ENCODE measurements at places on chromosomes 13 and 19.

DNA sequence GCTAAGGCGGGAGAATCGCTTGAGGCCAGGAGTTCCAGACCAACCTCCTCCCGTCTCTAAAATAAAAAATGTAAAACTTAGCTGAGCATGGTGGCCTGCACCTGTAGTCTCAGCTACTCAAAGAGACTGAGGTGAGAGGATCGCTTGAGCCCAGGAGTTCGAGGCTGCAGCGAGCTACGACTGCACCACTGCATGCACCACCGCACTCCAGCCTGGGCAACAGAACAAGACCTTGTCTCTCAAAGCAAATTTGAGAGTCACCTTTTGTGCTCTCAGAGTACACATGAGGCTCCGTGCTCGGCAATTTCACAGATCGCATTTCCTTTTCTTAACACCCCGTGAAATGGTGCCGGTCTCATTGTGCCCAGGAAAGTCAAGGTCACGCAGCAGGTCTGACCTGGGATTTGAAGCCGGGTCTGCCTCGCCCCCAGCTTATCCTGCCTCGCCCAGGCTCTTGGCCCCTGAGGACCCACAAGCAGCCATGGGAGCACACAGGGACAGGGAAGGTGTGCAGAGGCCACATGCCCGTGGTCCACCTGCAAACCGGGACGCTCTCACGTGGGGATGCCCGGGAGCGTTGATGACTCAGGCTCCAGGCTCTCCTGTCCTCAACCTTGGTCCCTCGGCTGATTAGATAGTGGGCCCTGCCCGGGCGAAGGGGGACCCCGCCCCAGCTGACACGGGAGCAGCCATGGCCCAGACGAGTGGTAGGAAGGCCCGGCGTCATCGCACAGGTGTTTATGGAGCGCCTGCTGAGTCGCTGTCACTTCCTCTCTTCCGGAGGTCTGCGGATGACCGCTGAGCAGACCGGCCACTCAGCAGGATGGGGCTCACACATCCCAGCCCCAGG is 1.1 kb upstream of the SMIM24 start:
- DNase-seq: no peak

- no peak for DNase-seq
Measured at GRCh38 chr13:111610081-111610480, 289.6 kb downstream of the TEX29 start.

GRCh38 chr19:40363069-40363468 is 14.6 kb downstream of the PLD3 start:
- no peak for DNase-seq

DNA sequence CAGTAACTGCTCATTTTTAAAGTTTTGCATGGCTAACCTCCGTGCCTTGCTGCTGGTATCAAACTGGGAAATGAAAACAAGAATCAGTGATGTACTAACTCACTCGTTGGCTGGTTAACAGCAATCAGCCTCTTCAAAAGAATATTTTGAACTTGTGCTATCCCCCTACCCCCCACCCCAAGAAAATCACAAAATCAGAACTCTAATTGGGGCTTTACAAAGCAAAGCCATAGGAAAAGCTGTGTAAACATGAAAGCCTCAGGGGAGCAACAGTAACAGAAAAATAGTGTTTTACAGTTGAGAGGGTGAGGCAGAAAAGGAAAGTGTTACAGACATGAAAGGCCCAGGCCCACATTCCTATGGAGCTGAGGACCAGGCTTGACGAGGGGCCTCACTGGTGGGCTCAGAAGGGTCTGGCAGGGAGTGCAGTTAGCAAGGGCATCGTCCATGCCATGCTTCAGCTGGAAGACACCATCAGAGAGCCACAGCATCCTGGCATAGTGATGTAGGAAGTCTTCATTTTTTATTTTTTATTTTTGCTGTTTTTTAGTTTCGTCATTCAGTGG is 217.6 kb downstream of the PCCA start:
- peak; percentile 21 for DNase-seq

- peak; percentile 15 for DNase-seq
Measured at GRCh38 chr19:47891923-47892666, 6.0 kb upstream of the SULT2A1 start.

- no peak for DNase-seq
Measured at GRCh38 chr13:113874177-113874576, 10.3 kb upstream of the GAS6 start.

GRCh38 chr19:33606556-33606955 is 15.2 kb upstream of the CHST8 start:
- DNase-seq: no peak

DNA sequence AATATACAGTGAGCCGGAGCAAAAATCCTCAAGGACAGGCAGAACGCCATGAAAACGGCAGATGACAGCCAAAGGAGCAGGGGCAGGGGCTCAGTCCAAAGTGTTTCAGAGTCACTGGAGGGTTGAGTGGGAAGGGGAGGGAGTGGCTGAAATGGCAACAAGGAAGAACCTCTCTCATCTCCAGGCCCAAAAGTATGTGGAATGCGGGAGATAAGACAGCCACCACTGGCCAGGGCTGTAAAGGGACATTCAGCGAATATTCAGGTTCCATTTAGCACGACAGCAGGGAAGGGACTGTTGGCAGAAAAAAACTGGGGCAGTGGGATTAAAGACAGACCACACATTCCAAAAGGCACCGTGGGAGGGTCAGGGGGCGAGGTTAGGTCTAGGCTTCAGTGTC is 48.4 kb downstream of the USPL1 start:
- peak; percentile 39 for DNase-seq

- DNase-seq: no peak
Measured at GRCh38 chr13:21742096-21742495, 71.2 kb downstream of the FGF9 start.

DNA sequence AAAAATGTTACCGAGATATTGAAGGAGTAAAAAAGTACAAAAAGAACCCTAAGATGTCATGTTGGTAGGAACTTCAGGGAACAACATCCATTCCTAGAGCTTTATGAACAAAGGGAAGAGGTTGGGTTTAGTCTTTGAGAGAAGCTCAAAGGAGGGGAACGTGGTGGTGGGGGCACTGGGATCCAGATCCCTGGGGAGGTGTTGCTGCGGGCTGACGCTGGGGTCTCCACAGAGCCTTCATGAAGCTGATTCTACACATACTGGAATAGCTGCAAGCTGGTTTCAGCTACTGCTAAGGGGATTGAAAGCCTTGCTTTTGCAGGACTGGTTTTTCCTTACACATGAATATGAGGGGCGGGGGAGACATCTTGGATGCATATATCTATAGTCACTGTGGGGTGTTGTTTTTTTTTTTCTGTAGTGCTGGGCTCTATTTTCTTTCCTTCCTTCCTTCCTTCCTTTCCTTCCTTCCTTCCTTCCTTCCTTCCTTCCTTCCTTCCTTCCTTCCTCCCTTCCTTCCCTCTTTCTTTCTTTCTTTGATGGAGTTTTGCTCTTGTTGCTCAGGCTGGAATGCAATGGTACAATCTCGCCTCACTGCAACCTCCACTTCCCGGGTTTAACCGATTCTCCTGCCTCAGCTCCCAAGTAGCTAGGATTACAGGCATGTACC is 6.5 kb upstream of the MZF1 start:
- DNase-seq: no peak

DNA sequence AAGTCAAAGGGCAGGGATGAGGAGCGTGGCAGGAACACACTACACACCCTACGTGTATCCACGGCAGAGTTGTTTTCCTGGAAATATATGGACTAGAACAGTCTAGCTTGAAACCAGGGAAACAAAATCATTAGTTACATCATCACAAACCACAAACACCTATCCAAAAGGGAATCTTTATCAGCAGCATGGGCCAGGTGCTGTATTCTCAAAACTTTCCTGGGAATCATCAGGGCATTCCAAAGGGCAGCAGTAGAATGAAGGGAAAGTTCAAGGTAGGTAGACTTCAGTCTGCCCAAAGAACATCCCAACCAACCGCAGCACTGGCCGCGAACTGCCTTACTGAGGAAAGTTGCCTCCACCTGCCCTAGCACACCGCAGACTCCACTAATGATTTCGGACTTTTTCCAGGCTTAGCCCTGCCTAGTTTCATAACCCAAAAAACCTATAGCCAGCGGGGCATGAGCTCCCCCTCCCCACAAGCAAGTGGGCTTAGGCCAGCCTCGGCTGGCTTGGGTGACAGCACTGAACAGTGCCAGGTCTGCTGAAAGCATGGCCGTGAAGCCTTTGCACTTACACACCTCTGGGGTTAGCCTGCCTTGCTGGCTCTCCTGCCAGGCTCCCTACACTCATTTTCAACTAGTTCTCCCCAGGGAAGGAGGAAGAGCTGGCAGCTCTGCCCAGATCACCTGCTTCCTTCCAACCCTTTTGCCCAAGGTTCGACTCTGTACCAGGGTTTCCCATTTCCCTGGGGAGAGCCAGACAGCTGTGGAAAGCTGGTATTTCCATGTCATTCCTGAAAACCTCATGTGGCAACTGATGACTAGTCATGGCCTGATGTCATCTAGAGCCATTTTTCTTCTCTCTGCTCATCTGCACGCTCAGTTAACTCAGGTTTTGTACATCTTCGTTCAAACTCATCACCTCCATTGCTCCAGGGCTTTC is 77.3 kb upstream of the UBAC2 start:
- DNase-seq: no peak

GRCh38 chr19:6090634-6091033 is 19.7 kb downstream of the RFX2 start:
- DNase-seq: no peak

- no peak for DNase-seq
Measured at GRCh38 chr13:59979589-59979988, 184.1 kb downstream of the DIAPH3 start.

- peak; percentile 85 for DNase-seq
Measured at GRCh38 chr19:42178791-42179674, 38.4 kb downstream of the DEDD2 start.

GRCh38 chr13:28258417-28258816 is 120.1 kb downstream of the PAN3 start:
- no peak for DNase-seq

- DNase-seq: no peak
Measured at GRCh38 chr13:37014609-37015008, 14.0 kb downstream of the EXOSC8 start.

DNA sequence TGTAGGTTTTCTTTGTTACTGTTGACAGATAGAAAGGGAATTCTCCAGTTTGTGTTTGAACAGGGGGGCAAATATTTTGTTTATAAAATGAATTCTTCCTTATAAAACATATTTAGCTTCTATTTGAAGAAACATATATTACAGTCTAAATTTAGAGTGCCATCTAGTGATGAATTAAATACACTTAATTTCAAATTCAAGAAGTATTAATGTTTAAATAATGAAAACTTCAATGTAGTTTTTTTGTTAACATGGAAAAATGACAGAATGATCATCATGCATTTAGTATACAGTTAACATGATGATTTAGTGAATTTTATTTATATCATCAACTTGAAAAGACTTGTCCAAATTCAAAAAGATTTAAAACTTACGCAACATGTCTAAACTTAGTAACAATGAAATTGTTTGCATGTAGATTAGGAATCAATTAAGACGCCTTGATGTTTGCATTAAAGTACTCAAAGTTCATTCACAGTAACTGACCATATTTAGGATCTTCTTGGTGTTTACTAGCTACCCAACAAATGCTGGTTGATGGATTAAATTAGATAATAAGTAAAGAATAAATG is 765.9 kb upstream of the SLITRK1 start:
- DNase-seq: no peak

GRCh38 chr19:51450730-51451307 is 7.4 kb downstream of the SIGLEC8 start:
- DNase-seq: no peak

DNA sequence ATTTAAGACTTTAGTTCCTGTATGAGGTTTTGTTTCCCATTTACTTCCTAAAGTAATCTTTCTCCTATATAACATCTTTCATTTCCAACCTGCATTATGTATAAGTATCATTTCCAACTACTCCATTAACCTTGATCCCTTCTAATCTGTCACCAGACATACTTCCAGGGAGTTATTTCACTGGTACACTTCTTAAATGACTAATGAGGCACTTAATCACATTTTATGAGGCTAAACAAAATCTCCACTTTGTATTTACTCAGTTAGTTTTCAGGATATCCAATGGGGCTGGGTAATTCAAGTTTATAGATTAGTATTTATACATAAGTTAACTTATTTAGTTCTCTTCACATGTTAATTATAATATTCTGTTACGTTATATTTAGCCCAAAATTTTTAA is 634.7 kb downstream of the PCDH17 start:
- DNase-seq: no peak

DNA sequence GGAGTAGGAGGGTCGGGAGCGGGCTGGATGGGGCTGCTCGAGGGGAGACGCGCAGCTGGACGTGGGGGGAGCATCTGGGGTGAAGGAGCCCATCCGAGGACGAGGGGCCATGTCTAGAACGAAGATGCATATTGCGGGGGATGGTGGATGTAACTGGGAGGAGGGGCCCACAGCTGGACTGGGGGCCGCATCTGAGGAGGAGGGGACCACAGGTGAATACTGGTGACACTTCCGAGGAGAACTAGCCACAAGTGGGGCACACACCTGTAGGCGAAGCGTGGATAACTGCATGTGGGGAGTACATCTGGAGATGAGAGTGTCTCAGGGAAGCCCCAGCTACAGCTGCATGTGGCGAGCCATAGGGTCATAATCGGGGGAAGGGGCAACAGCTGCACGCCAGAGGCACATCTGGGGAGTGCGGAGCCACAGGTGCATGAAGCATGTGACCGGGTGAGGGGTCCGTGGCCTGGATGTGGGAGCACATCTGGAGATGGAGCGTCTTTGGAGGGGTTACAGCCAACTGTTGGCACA is 402 bp downstream of the ZSWIM9 start:
- DNase-seq: peak; percentile 37

DNA sequence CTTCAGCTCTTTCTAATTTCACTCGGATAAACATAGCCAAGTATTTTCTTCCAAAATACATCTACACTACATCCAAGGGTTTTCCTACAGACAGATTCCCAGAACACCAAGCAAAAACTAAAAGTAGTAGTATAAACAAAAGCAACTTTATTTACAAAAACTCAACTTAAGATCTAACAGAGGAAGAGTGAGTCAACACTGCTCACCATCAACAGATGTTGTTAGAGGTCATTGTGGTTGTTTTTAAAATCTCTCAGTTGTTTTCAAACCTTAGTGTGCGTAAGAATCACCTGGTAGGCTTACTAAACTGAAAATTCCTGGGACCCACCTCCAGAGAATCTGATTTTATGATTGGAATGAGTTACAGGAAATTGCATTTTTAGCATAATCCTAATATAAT is 631.7 kb upstream of the SGCG start:
- DNase-seq: no peak

- DNase-seq: peak; percentile 79
Measured at GRCh38 chr19:843180-843835, 2.5 kb downstream of the PRTN3 start.

- peak; percentile 83 for DNase-seq
Measured at GRCh38 chr19:44808463-44809371, at the start of gene BCAM. Gene BCAM, plus strand, starts transcription at chr19:44809103. Its CDS starts 22 bp downstream, at chr19:44809125.

GRCh38 chr19:7564866-7565265 is 29.3 kb downstream of the PNPLA6 start:
- DNase-seq: no peak

DNA sequence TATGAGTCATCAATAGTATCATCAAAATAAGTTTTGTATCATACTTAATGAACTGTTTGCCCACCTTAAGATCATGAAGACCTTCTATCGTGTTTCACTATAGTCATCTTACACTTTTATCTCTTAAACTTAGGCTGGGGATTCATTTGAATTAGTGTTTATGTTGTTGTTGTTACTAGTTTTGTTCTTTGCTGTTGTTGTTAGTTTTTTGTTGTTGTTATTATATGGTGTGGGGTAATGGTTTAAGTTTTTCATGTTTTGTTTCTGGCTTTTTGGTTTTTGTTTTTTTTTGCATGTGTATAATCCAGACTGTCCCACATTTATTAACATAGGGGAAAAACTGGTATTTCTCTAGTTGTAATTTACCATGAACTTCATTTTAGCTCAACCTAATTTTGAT is 965.1 kb upstream of the MIR17HG start:
- no peak for DNase-seq
